ENCODE measurements at places on chromosomes 11 and 22.

DNA sequence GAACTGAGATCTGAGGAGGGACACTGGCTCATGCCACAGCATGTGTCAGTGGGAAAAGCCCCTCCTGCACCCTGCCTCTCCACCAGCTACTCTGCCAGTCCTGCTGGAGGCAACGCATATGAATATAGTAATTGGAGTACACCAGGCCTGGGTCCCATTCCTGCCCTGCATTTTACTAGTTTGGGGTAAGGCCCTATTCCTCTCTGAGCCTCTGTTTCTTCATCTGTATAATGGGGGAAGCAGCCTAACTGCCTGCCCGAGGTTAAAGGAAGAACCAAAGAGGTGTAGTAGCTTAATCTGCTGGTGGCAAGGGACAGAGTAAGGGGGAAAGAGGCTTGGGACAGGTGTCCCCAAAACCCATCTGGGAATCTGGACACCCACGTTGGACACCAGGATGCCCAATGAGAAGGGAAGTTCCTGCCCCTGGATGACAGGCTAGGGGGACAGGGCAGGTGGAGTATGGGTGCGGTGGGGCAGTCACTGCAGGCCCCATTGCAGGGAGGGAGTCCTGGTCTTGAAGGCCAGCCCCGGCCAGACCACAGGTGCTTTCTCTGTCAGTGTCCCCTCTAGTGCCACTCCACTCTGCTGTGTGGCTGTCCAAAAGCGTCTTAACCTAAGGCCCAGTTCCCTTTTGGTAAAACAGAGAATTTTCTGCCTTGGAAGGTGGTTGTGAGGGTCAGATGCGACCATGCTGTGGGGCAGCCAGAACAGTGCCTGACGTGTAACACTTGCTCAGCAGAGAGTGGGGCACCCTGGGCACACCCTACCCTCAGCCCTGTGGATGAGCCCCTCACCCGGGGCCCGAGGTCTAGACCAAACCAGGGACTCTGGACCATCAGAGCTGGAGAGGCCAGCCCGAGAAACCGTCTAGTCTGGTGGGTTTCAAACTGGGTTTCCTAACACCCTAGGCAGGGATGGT lies 11.5 kb downstream of the TSKU start:
- no peak for DNase-seq

GRCh38 chr11:7571640-7572000 lies 57.8 kb downstream of the PPFIBP2 start:
- no peak for DNase-seq

GRCh38 chr11:120121914-120122473 lies 15.9 kb downstream of the TRIM29 start:
- DNase-seq: no peak

DNA sequence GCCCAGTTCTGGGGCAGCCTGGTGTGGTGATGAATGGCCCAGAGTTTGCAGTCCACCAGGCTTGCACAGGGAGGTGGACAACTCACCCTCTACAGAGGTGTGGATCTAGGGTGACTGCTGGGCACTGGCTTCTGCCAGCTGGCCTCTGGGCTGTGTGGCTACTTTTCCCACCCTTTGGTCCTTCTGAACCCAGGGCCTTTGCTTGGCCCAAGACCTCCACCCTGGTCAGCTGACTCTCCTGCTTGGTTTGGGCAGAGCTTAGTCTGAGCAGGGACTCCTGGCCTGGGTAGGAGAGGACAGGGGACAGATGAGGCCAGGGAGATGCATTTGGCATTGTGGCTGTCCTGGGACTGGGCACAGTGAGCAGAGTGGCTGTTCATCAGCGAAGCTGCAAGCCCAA lies 83.0 kb upstream of the SHANK2 start:
- no peak for DNase-seq

DNA sequence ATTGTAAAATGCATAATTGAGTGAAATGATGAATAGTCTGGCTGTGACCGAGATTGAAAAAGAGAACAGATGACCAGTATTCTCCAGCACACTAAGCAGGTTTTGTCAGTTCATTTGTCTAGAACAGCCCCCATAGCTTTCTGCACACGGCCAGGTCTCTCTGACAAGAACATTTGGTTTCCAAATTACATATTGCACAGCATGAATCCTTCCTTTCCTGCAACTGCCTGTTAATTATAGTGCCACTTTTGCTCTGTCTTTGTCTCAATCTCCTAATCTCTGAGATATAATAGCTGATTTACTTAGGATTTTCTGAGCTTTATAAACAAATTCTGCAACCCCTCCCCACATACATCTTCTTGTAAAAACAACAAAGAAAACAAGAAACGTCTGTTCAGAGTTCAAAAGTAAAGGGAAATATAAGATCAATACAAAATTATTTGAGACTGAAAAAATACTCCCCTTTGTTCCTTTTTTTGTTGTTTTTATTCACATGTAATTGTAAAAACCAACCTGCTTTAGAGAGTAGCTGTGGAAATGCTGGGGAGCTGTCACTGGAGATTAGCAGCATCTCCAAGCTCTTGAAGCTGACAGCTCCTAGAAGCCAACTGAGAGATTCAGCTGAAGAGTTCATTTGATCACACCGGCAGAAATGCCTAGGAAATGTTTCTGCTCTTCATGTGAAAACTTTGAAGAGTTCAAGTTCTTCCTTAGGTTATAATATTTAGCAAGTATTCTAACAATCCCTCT lies 998.1 kb downstream of the DLG2 start:
- DNase-seq: no peak

DNA sequence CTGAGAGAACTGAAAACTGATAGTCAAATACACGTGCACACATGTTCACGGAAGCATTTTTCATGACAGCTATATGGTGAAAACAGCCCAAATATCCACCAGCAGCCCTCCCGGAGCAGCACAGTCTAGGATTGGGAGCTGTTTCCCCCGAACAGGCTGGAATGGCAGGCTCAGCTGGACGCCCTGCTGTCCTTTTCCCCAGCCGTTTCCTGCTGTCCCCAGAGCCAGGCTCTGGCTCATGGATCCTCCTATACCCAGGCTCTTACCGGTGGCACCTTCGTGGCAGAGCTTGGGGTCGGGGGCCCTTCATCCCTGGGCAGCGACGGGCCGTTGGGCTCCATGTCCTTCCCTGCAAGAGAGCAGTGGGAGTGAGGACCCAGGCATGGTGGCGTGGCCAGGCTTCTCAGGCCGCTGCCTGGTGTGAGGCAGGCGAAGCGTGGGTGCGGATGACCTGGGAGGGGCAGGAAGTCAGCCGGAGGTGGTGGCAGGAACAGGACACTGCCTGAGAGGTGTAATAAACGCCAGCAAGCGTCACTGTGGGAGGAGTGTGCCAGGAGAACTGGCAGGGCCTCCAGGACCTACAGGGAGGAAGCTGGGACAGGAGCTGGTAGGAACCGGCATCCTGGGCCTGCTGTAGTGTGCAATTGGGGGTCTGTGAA lies 38.8 kb downstream of the OSBPL5 start:
- DNase-seq: no peak

Data from stimulated activated CD8-positive, alpha-beta memory T cell treated with anti-CD3 and anti-CD28 coated beads, Interleukin-12 subunit alpha, Interleukin-12 subunit beta, amount 100 ng/mL, for 1 hour (primary cell).